ENCODE measurements at places on chromosomes 2 and 18.
A peak's percentile ranks its signal among the peaks of the same experiment; 100 is the strongest.

- no peak for DNase-seq
Observed at GRCh38 chr18:73535189-73535588, 612.4 kb downstream of the FBXO15 start.

DNA sequence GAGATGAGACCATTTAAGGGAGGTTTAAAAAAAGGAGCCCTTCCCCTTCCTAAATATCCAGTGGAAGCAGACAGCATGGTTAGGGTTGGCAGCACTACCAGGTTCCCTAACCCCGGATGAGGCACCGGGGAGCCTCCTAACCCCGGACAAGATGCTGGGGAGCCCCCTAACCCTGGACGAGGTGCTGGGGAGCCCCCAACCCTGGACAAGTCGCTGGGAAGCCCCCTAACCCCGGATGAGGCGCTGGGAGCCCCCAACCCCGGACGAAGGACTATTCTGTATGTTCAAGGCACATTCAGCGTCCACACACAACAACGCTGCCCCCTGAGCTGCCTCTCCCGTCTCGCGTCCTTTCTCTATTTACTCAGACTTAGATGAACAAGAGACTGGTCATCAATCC lies 51.9 kb downstream of the ANKMY1 start:
- no peak for DNase-seq

DNA sequence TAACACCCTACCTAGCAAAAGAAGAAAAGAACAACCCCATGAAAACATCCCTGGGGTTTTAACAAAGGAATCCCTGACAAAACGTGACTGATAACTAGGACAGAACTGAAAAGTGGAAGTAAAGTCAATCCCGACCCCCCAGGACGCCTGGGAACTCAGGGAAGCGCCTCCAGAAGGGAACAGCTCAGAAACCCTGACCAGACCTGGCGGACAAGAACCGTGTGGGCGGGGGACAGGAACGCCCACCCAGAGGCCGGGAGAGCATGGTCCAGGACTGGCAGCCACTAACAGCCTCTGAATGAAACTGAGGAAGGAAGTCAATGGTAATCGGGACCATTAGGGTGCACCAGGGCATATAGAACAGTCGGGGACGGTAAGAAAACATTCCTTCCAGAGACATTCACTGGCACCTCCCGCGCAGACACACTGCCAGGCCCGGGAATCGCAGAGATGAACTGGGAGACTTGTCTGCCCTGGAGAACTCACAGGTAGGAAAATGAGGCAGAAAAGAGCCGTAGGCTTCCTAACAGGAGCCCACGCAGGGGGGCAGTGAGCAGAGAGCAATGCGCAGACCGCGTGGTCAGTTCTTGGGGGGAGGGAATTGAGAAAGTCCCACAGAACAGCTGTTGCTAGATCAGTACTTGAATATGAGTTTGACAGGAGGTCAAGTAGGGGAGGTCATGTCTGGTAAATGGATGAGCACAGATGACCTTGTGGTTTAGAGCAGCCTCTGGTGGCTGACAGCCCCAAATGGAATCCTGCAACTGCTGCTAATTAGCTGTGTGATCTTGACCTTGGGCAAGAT lies 1.3 kb upstream of the TBC1D8 start:
- DNase-seq = no peak

- no peak for DNase-seq
Observed at GRCh38 chr2:230902180-230902899, 22.7 kb downstream of the GPR55 start.

DNA sequence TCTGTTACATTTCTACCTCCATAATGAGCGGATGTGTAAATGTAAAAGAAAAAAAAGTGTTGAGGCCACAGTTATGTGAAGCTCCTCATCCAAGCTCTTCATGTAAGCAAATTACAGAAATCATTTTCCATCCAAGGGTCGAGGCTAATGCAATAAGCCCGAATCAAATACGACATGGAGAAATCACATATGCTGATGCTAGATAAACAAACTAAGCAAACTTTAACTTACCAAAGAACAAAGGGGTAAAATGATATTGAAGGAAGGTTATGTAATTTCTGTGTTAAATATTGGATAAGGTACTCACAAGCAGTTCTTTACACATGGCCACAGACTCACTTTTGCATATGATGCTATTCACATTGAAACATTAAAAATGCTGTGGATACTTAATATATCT lies 310.2 kb upstream of the ID2 start:
- no peak for DNase-seq

DNA sequence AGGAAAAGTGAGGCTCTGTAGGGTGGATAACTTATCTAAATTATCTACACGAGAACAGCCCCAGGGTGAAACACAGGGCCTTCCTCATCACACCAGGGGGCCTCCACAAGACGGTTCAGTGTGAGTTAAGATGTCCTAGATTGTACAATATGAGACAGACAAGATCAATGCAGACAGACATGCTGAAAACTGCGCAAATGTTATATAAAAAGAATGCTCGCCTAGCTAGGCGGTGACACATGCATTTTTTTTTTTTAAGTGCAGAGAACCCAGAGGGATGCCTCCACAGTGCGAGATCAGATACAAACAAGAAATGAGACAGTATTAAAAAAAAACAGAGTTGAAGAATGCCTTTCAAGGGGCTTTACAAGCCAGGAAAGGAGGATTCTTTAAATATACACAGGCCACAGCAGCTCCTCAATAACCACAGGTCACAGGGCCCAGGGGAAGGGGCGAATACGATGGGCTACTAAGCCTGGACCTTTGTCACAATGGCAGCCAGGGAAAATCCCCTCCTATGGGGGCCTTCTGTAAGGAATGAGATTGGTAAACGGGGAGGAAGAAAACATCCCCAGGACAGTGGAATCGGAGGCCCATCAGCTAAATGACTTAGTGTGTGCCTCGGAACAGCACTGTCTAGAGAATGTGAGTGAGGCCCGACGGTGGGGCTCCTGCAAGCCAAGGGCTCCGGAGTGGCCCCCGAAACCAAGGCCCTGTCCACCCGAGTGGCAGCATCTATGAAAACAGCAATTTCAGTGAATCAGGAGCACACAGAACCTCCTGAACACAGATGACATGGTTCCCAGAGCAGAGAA lies 48.9 kb downstream of the ADCY3 start:
- DNase-seq = no peak

DNA sequence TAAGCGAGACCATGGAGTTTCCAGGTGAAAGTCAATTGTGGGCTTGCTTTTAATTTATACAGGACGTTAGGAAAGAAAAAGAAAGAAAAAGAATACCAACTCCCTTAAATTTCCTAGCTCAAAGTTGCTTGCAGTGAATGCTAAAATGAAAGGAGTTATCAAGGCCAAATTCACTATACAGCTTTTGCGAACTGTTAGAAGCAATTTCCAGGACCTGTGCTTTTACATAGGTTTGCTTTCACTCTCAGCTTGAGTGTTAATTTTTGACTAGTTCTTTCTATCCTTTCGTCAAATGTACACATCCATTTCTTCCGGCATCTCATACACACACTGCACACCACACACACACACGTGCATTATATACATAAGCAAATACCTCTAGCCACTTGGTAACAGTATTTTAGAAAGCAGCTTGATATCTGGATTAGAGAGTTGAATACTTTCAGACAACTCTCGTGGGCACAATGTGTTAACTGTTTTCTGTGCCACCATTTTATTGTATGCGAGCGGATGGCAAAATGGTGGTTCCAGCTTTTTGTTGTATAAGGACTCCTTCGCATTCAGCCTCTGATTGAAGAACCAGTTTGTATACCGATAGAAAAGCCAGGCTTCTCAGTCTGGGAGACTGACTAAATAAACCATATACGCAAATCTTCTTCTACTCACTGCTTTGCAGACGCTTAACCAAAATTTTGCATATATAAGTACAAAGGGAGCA lies 381.8 kb downstream of the MTX2 start:
- DNase-seq = no peak

DNA sequence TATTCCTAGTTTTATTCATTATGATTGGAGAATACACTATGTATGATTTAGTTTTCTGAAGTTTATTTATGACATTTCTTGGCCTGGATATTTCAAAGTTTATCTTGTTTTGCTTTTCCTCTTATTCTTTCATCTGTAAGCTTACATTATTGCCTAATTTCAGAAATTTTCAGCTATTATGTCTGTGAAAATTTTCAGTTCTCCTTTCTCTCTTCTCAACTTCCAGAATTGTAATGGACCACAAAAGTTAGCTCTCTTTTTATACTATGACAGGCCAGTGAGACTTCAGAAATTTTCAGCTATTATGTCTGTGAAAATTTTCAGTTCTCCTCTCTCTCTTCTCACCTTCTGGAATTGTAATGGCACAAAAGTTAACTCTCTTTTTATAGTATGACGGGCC lies 97.2 kb upstream of the SCN7A start:
- DNase-seq = no peak

- DNase-seq = no peak
Observed at GRCh38 chr2:105820691-105821090, 76.0 kb downstream of the NCK2 start.

DNA sequence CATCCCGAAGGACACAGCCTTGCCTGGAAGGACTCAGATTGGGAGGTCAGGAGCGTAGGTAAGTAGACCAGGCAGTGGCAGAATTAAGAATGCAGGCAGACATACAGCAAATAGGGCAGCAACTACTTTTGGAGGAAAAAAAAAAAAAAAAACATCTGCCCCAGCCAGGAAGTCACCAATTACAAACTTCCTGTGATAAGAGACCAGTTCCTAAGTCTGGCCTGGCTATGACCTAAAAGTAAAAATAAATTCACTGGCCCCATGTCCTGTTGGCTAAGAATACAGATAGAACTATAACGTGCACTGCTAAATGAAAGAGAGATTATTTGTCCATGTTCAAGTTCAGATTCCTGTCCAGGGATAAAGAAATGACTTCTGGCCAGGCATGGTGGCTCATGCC lies 45.2 kb upstream of the NOSTRIN start:
- no peak for DNase-seq

GRCh38 chr2:237527766-237528165 lies 38.6 kb upstream of the PRLH start:
- DNase-seq = no peak

DNA sequence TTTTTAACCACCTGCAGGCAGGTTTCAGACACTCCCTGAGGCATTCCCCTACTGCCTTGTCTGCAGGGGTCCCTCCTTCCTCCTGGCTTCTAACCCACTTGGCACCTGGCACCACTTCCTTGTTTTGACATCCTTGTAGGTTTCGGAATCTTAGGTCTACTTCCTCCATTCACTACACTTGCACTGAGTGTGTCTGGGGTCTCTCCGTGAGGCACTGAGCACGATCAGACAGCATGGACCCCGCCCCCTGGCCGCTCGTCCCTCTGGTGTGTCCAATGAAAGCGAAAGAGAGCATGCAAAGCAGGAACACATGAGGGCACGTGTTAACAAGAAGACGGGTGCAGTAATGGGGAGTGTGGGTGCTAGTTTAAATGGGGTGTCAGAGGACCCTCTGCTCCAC lies 63.8 kb downstream of the HAUS1 start:
- DNase-seq = no peak

DNA sequence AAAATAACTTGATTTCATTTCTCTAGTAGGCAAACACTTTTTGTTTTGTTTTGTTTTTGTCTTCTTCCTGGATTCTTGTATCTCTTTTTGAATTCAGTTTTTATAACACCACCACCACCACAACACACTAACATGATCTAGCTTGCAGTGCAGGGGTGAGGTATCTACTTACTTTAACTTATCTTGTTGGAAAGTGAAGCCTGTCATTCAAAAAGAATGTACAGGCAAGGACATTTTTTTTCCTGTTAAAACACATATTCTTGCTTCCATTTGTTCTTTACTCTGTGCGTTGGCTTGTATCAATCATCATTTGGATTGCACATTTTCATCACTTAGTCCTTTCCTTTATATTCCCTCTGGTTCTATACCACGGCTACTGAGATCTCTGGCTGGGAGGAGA lies 824.2 kb downstream of the PLCL1 start:
- no peak for DNase-seq

DNA sequence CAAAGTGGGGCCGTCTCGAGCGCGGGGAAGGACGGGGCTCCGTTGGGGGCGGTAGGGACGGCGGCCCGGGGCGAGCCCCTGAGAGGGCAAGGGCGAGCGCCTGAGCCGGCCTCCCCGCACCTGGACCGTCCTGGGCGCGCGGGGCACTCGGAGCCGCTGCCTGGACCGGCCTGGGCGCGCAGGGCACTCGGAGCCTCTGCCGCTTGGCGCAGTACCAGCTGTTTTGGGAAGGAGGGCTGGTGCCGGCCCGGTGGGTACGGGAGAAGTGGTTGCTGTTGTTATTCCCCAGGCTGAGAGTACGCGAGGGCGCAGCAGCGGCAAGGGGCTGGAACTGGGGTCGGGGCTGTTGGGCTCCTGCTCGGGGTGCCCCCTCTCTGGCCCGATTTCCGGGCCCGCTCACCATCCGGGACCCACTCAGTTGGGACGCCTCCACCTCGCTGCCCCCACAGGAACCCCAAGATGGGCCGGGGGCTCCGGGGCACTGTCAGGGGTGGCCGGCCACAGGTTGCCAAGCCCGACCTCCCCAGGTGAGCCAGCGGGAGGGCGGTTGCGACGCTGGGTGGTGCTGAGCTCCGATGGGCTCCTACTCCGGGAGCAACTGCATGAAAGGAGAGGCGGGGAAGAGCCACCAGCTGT lies 579 bp downstream of the ARHGEF4 start:
- no peak for DNase-seq

DNA sequence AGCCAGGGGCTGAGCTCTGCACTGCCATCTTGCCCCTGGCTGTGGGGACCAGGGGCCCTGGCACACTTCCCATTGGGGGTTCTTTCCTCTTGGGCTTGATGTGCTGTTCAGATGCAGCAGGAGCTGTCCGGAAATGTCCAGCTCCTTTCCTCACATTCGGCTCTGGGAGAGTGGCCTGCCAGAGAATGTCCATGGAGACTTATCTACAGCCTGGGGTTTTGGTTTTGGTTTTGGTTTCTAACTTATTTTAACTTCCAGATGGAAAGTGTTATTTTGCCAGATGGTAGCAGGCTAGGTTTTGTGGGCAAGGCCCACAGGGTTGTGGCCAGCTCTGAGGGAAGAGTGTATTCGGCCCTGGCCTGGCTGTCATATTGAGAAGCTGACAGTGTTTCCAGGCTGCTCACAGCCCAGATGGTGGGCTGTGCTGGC lies 177.3 kb downstream of the ANKRD30B start:
- DNase-seq = no peak

GRCh38 chr2:96501471-96501874 lies 3.7 kb downstream of the NEURL3 start:
- DNase-seq = no peak

DNA sequence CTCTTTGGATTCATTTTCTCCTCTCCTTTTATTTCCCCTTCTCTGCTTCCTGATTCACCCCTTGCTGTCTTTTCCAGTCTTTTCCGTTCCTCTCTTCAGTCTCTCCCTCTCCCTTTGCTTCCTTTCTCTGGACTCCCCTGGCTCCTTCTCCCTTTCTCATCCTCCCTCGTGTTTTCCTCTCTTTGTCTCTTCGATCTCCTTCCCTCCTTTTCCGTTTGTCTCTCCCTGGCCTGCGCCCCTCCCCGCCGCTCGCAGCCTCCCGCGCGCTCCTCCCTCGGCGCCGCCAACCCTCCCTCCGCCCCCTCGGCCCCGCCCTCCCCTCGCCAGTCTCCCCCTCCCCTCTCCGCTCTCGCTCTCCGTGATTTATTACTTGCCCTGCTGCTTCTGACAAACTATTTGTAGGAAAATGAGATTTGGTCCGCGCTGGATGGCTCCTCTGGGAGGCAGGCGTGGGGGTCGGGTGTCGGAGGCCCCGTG lies 46.0 kb upstream of the PAX8 start:
- DNase-seq = peak; percentile 8

Data from stimulated activated CD4-positive, alpha-beta T cell treated with anti-CD3 and anti-CD28 coated beads, TNF-alpha, amount 100 ng/mL, for 24 hours (primary cell).